Cerebellum (tissue), 4 donors: ENCODE measurements at places on chromosomes 5 and 9. TPM values are rescaled to one million over a fixed set of nuclear protein-coding genes. Genes with fewer than 3 reads are reported as not detected.

- DNase-seq: no peak
These were observed 97.6 kb upstream of the GRHPR start for GRCh38 chr9:37324691-37325490.

- no peak for DNase-seq
These were observed 4.0 kb downstream of the MAPK9 start for GRCh38 chr5:180287868-180288267.

Gene CXXC5
- 76.6 TPM for total RNA-seq

Gene IDNK
- total RNA-seq: 3.3 TPM

GRCh38 chr5:131756942-131757341 is 39.9 kb downstream of the FNIP1 start:
- DNase-seq: no peak

GRCh38 chr9:133737774-133738639 is at the start of gene SARDH:
Gene SARDH, minus strand, starts transcription at chr9:133738352. Its CDS starts 4,179 bp downstream, at chr9:133734173.
- no peak for DNase-seq

- DNase-seq: no peak
These were observed 1.8 kb downstream of the BNC2 start for GRCh38 chr9:16868701-16869100.

DNA sequence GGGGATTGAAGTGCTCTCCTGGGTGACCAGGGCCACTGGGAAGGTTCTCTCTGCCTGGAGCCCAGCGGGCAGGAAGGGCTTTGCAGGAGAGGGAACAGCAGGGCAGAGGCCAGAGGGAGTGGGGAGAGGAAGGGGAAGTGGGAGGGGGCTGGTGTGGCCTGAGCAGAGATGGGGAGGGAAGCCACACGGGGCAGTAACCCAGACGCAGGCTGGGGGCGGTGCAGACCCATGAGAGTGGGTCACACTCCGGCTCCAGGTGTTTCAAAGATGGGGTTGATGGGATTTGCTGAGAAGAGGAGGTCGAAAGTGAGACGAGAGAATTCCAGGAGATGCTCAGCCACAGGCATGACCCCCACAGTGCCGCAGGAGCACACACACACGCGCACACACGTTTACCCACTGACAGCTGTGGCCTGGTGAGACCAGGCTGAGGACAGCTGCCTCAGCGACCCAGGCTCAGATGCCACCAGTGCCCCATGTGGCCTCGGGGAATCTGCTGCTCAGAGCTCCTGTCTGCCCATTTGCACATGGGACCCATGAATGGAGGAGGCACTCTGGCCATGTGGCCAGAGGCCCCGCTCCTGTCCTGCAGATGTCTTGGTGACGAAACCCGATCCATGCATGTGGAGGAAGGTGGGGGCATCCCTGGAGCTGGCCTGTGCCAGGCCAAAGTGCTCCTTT is 32.7 kb upstream of the FCN2 start:
- DNase-seq: no peak

GRCh38 chr5:116814626-116815385 is 240.2 kb upstream of the SEMA6A start:
- peak; percentile 10 for DNase-seq

- DNase-seq: no peak
These were observed 28.8 kb upstream of the TJP2 start for GRCh38 chr9:69145144-69145715.

- no peak for DNase-seq
These were observed 62.5 kb upstream of the FCN2 start for GRCh38 chr9:134818000-134818568.

GRCh38 chr5:33824516-33825195 is 67.1 kb downstream of the ADAMTS12 start:
- no peak for DNase-seq

Gene TMEM267
- 9.9 TPM for total RNA-seq

- DNase-seq: no peak
These were observed 602.7 kb upstream of the SEMA6A start for GRCh38 chr5:117177302-117177701.
